Activated B cell treated with CpG ODN at 0.5 μM for 24 hours (primary cell): ENCODE measurements at places on chromosomes 16 and 17.
A peak's percentile ranks its signal among the peaks of the same experiment; 100 is the strongest.

DNA sequence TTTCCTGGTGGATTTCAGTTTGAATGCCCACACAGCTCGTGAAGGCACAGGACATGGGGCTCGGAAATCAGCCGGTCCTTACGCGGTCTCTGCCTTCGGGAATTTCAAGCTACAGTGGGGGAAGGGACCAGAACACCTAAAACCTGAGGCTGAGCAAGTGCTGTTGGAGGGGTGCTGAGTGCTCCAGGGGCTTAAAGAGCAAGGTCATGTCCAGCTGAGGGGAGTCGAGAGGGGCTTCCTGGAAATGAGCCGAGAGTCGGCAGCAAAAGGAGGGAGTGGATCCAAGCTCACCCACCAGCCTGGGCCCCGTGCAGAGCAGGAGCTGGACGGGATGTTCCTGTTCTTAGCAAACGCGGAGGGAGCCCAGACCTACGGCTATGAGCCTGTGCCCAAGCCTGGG lies 73.2 kb upstream of the RPL38 start:
- no peak for DNase-seq

- DNase-seq = no peak
Observed at GRCh38 chr16:89334050-89334449, 116.5 kb downstream of the ZNF778 start.

- no peak for DNase-seq
Observed at GRCh38 chr17:46003907-46004748, 5.1 kb downstream of the STH start.

DNA sequence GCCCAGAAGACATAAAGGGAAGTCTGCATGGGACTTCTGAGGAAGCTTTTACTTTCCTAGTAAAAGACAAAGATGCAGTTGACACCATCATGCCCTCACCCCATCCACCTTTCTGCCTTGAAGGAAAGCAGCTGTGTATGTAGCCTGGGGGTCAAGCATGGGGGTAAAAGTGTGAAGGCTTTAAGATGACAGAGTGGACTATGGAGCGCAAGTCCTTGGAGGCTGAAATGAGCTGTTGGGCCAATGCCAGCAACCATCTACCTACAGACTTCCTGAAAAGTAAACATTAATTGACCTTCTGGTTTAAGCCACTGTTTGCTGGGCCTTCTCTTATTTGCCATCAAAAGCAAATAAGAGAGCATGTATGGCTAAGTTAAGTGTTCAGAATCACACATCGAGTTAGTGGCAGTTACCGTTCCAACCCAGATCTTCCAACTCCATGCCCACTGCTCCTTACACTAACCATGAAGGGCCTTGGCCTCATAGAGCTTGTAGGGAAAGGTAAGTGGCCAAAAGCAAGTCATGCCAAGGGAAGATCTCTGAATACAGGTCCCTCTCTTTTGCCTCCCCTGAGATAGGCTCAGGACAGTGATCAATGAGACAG lies 30.0 kb downstream of the SLC13A5 start:
- no peak for DNase-seq

DNA sequence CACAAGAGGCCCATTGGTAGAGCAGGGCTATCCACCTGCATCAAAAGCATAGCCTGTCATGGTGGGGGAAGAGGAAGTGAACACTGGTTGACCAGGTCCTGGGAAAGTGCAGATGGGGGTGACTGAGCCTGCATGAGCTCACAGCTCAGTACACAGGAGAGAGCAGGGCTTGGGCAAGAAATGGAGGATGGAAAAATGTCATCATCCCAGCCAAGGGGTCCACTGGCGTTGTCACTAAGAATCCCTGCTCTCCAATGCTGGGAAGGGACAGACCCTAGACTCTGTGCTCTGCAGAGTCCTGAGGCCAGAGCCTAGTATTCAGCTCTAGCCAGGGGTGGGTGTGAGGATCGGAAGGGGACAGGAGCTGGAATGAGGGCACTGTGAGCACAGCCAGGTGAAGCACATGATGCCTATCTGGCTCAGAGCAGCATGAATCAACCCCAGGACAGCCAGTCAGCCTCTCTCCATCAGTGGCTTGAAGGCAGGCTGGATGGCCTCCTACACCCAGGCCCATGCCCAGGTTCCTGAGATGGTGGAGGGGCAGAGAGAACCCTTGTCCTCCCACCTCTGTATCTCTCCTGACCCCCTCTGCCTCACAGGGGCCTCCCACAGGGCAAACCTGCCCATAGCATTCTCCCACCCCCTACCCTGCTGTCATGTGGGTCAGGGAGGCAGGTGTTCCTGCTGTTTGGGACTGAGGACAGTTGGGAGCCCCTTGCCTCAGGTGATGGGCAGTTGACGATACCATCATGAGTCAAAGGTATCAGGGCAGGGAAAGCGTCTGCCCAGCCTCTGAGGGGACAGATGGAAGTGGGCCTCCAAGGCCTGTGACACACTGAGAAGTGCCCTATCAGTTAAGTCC lies 13.8 kb upstream of the CTCF start:
- DNase-seq = no peak

DNA sequence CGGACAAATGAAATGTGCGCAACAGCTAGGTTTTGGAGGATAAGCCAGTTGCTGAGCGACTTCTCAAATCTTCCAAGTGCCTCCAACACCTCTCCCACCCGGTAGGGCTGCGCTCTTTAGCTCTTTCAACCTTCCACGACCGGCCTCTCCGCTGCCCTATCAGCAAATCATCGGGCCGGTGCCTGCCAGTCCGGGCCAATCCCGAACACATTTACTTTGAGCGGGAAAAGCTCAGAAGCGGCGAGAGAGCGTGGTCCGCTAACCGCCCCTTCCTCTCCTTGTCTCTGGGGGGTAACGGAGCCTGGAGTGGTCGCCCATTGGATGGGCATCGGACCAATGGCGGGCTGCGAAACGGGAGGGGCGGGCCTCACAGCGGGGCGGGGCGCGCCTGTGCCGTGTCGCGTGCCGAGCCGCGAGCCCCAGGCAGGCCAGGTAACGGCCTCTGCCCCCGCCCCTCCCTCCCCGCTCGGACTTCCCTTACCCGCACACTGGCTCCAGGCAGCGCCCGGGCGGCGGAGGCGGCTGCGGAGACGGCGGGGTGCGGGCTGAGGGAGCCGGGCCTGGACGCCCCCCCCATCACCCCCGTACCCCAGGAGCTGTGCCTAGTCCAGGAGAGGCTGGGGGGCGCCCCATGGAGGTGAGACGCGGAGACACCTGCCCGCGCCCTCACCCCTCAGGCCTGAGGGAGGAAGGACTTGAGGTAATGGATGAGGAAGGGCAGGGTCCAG lies at the start of gene MEIOC:
Gene MEIOC, plus strand, starts transcription at position 486 of the 728 bp plus-strand sequence. Its CDS starts 146 bp downstream, at position 632.
- DNase-seq = peak; percentile 27

GRCh38 chr16:67517155-67517445 lies 11.5 kb upstream of the RIPOR1 start:
- no peak for DNase-seq

- DNase-seq = no peak
Observed at GRCh38 chr16:11557801-11558200, 28.9 kb downstream of the LITAF start.

DNA sequence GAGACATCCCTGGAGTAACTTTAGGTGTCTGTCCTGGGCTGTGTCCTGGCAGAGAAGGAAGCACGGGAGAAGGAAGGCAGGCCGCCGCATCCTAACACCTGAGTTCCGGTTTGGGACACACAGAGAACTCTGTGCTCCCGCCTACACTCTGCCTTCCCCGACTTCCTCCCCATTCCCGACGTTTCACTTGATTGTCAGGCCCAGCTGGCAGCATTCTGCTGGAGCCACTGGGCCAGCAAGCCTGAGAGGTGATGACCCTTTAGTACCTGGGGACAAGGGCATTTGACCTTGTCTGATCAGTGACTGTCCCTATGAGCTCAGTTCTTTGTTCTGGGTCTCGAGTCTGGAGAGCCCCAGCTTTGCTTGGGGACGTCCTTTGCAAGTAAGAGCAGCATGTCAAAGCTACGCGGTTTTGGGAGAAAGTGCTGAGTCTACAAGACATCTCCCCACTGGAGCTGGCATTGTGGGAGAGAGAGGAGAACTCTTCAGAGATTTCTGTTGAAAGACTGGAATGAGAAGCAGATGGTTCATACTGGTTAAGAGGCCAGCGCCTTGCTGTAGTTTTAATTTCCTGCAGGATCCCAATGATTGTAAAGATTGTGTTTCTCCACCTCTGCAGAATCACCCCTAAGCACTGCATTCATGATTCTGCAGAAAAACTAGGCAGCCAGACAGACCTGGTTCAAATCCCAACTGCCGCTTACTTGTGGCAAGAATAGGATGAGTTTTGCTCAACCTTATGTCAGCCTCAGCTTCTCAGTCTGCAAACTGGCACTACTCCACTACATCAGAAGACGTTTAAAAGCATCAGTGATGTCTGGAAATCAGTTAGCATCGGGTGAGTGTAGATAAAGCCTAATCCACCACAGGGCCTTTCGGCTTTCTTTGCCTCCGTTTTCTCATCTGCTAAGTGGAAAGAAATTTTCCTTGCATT lies 20.6 kb downstream of the ABAT start:
- DNase-seq = no peak

- DNase-seq = no peak
Observed at GRCh38 chr17:34723875-34724274, 144.5 kb downstream of the TMEM132E start.

- DNase-seq = no peak
Observed at GRCh38 chr17:8922451-8922850, 43.1 kb downstream of the PIK3R5 start.

GRCh38 chr17:41687828-41688640 lies 651 bp upstream of the EIF1 start:
- DNase-seq = no peak

GRCh38 chr16:21097151-21097550 lies 53.5 kb downstream of the DNAH3 start:
- DNase-seq = no peak

- DNase-seq = no peak
Observed at GRCh38 chr16:70465999-70466804, 11.8 kb downstream of the FCSK start.

GRCh38 chr16:17416461-17417311 lies 54.1 kb downstream of the XYLT1 start:
- peak; percentile 57 for DNase-seq

GRCh38 chr17:80526116-80526910 lies 18.3 kb upstream of the RPTOR start:
- DNase-seq = no peak

DNA sequence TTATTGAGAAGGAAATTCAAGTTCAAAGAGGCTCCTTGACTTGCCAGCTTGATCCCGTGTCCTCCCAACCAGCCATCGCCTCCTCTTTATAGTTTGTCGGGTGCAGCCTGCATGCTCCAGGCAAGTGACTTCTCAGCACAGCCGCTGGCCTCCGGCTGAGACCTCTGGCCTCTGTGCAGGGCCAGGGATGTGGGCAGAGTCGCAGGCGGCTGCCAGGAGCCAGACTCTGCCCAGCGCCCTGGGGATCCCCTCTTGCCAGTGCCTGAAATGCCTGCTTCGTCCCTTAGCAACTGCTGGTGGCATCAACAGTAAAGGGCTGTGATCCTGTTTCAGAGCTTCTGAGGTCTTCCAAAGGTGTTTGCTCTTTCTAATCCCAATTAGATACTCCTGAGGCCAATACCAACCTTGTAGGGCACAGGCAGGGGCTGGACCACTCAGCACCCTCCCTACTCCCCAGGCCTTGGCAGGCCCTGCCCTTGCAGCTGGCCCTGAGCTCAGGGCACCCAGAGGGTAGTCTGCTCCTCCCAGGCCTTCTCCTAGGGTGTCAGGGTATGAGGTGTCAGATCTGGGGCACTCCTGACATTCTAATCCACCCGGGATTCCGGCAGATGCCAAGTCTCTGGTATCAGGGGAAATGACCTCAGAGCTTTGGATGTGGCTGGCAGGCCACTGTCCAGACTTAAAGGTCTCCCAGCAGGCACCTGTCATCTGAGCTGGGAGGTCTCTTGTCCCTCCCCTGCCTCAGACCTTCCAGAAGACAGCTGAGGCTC lies 68.0 kb upstream of the SIAH1 start:
- no peak for DNase-seq

- DNase-seq = no peak
Observed at GRCh38 chr17:72937707-72938106, 154.8 kb downstream of the SLC39A11 start.

- no peak for DNase-seq
Observed at GRCh38 chr16:88375996-88376834, 6.5 kb upstream of the ZNF469 start.

GRCh38 chr16:11605891-11606290 lies 19.2 kb upstream of the LITAF start:
- DNase-seq = no peak

GRCh38 chr16:78390508-78391324 lies 291.3 kb downstream of the WWOX start:
- no peak for DNase-seq

- DNase-seq = no peak
Observed at GRCh38 chr16:73746554-73746953, 550.1 kb upstream of the PSMD7 start.

DNA sequence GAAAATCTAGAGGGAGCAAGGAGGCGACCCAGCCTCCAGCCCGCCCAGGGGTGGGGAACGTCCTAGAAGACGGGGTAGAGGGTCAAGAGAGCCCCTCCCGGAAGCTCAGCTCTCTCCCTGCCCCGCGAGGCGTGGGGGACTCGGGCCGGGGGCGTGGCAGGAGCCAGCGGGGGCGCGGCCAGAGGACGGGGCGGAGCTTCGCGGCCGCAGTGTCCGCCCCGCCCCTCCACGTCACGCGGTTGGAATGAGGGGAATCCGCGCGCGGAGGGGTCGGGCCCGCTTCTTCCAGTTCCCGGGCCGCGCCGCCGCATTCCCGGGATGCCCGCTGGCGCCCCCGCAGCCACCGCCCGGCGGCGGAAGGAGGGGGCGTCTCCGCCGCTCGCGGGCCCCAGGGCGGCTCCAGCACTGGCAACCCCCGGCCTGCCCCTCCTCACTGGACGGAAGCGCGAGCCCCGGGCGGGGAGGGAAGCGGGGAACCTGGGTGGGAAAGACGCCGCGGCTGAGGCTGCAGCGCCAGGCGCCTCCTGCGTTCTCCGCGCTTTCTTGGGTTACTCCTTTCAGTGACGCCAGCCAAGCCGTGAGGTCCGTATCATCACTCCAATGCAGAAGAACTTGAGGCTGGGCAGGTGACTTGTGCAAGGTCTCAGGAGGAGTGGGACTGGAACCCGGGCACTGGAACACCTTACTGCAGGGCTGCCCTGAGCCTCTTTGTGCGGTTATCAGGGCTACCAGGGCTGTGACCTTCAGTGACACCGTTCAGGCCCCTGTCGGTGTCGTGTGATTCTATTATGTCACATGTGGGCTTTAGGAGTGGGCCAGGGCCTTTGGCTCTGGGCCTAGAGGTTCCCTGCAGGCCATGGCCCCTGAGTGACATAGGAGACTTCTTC lies 4.3 kb downstream of the MYO1C start:
- peak; percentile 85 for DNase-seq

- no peak for DNase-seq
Observed at GRCh38 chr16:26454102-26454501, 612.6 kb upstream of the C16orf82 start.

DNA sequence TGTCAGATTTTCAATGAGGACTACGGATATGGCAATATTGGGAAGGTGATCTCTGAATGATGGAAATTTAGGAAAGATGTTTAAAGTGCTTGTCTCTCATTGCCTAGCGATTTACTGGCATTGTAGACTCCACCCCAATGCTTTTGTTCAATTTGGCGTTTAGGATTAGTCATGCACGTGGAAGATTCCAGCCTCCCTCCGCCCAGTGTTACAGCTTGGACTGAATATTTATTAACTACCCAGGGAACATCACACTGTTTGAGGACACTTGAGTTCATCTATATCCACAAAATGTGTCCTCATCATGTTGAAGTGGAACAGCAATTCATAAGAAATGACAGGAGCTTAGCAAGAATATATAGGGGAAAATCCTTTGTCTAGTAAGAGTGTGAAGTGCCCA lies 738.8 kb upstream of the RBFOX1 start:
- DNase-seq = no peak

- DNase-seq = no peak
Observed at GRCh38 chr17:61464130-61464842, 12.1 kb downstream of the TBX4 start.
